Small intestine (tissue), 16 donors: ENCODE measurements at places on chromosomes 5 and 9. TPM values are rescaled to one million over a fixed set of nuclear protein-coding genes. Genes with fewer than 3 reads are reported as not detected.

DNA sequence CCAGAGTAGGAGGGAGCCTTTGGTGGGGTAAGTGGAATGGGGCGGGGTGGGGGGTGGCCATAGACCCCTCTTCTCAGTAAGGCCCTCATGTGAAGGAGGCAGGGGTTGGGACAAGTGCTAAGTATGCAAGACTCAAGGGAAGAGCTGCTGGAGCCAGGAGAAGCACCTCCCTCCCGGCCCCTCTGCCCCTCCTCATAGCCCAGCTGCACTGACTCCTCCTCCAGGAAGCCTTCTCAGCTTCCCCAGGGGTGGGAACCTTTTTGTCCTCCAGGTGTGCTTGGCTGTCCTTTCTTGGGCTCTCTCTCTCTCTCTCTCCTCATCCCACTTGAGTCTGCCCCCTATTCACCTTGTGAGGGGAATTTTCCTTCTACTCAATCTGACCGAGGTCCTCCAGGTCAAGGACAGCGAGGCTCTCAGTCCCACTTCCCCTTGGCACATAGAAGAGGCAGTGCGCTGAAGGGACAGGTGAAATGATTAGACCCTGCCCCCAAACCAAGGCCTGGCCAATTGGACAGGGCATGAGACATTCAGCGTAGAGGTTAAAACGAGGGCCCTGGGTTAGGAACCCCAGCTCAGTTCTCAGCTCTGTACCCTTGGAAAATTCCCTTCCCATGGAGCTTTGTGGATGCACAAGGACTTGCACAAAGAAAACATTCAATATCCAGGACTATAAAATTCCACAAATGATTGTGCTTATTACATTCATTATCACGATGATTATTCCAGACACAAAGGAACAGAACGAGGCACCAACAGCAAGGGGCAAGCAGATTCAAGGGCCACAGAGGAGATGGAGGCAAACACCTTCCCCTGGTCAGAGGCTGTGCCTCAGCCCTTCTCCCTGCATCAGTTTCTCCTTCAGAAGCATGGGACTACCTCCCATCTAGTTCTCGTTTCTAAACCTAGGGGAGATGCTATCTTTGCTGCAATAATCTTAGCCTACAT, 45.6 kb upstream of the IL17B start:
- DNase-seq = no peak
- peak overlapping the region; percentile 76 for H3K27ac ChIP-seq
- no peaks in the 10 kb centered on the region for H3K36me3 ChIP-seq
- no peaks in the 10 kb centered on the region for H3K27me3 ChIP-seq
- no peak overlapping the region for H3K4me3 ChIP-seq

- H3K36me3 ChIP-seq = no peaks in the 10 kb centered on the region
- no peak for DNase-seq
- H3K4me3 ChIP-seq = no peak overlapping the region
- H3K27ac ChIP-seq = no peak overlapping the region
- no peaks in the 10 kb centered on the region for H3K27me3 ChIP-seq
Observed at GRCh38 chr5:133761632-133762031, 149.3 kb upstream of the FSTL4 start.

- no peaks in the 10 kb centered on the region for H3K36me3 ChIP-seq
- H3K27ac ChIP-seq = no peak overlapping the region
- no peak overlapping the region for H3K4me3 ChIP-seq
Observed at GRCh38 chr5:12214267-12215015, 310.2 kb upstream of the CTNND2 start.

DNA sequence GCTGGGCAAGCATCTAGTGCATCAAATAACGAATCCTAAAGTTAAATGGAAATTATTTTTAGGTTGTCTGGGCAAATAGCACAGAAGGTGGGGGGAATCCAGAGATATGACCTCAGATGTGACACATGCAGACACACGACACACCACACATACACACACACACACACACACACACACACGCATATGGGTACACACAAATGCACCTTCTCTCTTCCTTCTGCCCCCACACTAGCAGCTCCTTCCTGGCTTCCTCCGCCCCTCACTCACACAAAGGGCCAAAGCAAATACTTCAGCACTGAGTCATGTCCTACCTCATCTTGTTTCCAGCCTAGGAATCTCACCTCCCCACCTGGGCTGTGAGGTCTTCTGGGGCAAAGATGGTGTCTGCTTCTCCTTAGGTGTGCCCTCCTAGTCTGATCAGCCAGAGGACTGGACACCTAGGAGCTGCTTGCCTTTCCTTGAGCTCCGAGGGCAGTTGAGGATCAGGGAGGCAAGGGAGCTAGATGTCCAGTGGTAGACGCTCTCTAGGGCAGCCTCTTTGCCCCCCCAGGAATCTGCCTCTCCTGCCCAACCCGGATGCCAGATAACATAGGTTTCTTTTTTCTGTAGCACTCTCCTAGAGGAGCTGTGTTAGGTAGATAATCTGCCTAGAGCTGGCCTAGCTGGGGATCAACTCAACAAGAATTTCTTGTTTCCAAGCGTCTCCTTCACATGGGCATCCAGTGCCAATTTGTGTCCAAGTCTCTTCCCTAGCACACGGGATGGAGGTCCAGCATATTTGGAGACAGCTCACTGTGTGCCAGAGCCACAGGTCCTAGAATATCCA, 14.3 kb upstream of the JADE2 start:
- no peaks in the 10 kb centered on the region for H3K36me3 ChIP-seq
- peak overlapping the region; percentile 77 for H3K27ac ChIP-seq
- peaks cover 4% of the 10 kb centered on the region for H3K4me1 ChIP-seq
- peak; percentile 73 for DNase-seq
- no peaks in the 10 kb centered on the region for H3K27me3 ChIP-seq

DNA sequence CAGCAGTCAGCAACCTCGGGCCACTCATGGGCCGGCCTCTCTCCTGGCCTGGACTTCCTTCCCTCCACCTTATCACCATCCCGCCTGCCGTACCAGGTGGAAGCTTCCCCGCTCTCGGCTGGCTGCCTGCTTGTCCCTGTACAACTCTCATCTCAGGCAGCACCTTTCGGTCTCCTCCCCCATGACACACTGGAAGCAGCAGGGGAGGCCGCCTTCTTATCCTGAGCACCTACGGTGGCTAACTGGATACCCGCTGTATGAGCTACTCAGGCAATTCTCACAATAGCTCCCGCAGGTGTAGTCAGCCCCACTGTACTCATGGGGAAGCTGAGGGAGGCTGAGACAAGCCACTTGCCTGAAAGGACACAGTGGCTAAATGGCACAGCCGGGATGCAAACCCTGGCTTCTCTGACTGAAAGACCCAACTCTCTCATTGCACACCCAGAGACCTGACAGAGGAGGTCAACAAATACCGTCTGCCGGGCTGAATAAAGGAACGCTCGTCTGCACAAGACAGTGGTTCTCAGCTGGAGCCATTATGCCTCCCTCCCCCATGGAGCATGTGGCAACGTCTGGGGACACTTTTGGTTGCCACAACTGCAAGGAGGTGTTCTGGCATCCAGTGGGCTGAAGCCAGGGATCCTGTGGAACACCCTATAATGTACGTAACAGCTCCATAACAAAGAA, 9.6 kb downstream of the STK10 start:
- H3K27ac ChIP-seq = peak overlapping the region; percentile 89
- H3K27me3 ChIP-seq = no peaks in the 10 kb centered on the region
- no peak overlapping the region for H3K4me3 ChIP-seq
- H3K36me3 ChIP-seq = no peaks in the 10 kb centered on the region
- no peaks in the 10 kb centered on the region for H3K4me1 ChIP-seq
- no peak for DNase-seq

DNA sequence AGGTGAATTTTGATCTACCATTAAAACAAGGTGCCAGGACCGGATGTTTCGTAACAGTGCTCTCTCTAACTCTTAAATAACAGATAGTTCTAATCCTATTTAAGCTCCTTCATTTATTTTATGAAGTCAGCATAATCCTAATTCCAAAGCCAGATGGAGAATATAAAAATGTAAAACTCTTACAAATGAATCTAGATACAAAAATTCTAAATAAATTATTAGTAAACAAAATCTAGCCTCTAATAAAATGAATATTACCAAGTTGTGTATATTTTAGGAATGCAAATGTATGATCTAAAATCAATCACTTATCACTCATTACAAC, 32.4 kb upstream of the IL33 start:
- no peak for DNase-seq
- H3K27ac ChIP-seq = no peak overlapping the region

DNA sequence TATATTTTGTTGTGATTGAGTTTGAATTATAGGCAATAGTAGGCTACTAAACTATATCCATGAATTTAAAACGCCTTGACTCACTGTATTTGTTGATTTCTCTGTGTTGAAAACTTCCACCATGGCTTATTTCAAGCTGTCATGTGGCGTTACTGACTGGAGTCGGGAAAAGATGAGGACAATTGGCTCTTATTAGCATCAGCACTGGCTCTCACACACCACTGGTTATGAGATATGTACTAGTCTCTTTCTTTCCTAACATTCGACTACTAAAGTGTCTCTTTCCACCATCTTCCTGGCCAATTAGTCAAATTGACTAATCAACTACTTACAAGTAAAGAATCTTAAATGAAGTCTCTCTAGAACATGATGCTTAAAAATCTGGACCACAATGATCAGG, 9.1 kb upstream of the DAB2 start:
- DNase-seq = no peak
- no peaks in the 10 kb centered on the region for H3K27me3 ChIP-seq
- no peak overlapping the region for H3K27ac ChIP-seq
- no peak overlapping the region for H3K4me3 ChIP-seq
- no peaks in the 10 kb centered on the region for H3K36me3 ChIP-seq
- H3K4me1 ChIP-seq = peaks cover 45% of the 10 kb centered on the region

GRCh38 chr5:74185599-74185998, 454.9 kb downstream of the ENC1 start:
- DNase-seq = no peak
- H3K27me3 ChIP-seq = no peaks in the 10 kb centered on the region
- no peaks in the 10 kb centered on the region for H3K36me3 ChIP-seq

- H3K4me3 ChIP-seq = no peak overlapping the region
- H3K27ac ChIP-seq = no peak overlapping the region
- H3K36me3 ChIP-seq = no peaks in the 10 kb centered on the region
- DNase-seq = no peak
- peaks cover 36% of the 10 kb centered on the region for H3K4me1 ChIP-seq
Observed at GRCh38 chr9:126306071-126306647, 20.5 kb upstream of the MVB12B start.

DNA sequence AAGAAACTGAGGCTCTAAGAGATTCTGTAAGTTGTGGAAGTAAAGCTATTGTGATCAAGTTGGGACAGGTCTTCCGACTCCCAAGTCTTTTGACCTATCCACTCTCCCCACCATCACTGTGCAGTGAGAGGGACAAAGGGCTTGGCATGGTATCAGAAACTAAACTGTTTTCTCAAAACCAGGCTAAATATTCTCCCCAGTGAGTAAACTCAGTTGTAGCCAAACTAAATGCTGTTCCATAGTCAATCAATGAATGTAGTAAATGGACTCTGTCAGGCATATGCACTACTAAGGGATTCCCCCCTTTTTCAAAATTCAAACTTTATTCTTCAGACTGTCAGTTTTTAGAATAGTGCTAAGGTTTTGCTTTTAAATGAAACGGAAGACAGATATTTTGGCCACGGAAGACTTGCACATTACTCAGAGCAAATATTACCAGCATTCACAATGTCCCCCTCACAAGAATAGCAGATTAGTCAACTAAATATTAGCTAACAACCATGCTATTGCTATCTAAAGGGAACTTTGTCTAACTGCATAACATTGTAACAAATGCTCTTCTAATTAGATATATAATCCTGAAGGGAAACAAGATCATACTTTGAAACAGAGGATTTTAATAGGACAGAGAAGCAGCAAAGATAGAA, 7.1 kb downstream of the PRKAA1 start:
- H3K36me3 ChIP-seq = peaks cover 10% of the 10 kb centered on the region
- H3K27me3 ChIP-seq = no peaks in the 10 kb centered on the region
- peaks cover 7% of the 10 kb centered on the region for H3K4me1 ChIP-seq
- DNase-seq = no peak
- H3K27ac ChIP-seq = no peak overlapping the region

- no peak overlapping the region for H3K4me3 ChIP-seq
- H3K36me3 ChIP-seq = no peaks in the 10 kb centered on the region
- H3K4me1 ChIP-seq = no peaks in the 10 kb centered on the region
- no peaks in the 10 kb centered on the region for H3K27me3 ChIP-seq
- DNase-seq = no peak
Observed at GRCh38 chr5:171270136-171270535, 38.9 kb upstream of the TLX3 start.

- H3K27ac ChIP-seq = no peak overlapping the region
- H3K27me3 ChIP-seq = no peaks in the 10 kb centered on the region
- no peaks in the 10 kb centered on the region for H3K4me1 ChIP-seq
- no peak overlapping the region for H3K4me3 ChIP-seq
Observed at GRCh38 chr9:70398145-70398556, 16.3 kb downstream of the KLF9 start.

DNA sequence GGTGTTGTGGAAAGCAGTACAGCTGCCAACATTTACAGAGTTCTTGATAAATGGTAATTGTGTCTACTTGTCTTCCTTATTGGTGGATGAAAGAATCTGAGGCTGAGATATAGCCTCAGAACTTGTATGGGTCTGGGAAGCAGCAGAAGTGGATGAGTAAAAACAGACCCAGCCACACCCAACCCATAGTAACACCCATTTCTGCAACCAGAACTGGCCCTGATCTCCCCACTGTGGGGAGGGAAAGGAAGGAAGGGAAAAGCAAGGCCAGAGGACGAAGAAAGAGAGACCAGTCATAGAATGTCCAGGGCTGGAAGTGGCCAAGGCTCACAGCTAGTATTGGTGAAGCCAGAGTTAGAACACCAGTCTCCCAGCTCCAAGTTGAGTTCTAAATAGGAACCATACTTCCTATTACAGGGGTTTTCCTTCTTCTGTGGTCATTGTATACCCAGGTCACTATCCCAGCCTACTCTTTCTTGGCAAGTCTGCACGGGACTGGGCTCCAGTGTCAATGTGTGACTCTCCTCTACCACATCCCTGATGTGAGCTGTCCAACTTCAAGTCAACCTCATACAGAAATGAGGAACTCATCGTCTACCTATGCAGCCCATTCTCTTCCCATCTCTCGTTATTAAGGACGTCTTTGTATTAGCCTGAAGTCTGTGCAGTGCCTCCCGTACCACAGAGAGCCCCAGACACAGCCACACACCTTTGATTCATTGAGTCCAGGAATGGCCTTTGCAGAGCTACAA, 35.9 kb downstream of the ITK start:
- H3K36me3 ChIP-seq = no peaks in the 10 kb centered on the region
- H3K4me1 ChIP-seq = no peaks in the 10 kb centered on the region
- no peak for DNase-seq
- no peak overlapping the region for H3K4me3 ChIP-seq
- no peak overlapping the region for H3K27ac ChIP-seq

The PDE8B gene
- 1.5 TPM for polyA plus RNA-seq

The KCNMB1 gene
- polyA plus RNA-seq = 3.6 TPM

The PKD2L2 gene
- not detected for polyA plus RNA-seq

The NUTM2G gene
- not detected for polyA plus RNA-seq

The SARDH gene
- polyA plus RNA-seq = not detected

The HEXB gene
- polyA plus RNA-seq = 109 TPM
